ENCODE measurements at places on chromosomes 16 and 17.

DNA sequence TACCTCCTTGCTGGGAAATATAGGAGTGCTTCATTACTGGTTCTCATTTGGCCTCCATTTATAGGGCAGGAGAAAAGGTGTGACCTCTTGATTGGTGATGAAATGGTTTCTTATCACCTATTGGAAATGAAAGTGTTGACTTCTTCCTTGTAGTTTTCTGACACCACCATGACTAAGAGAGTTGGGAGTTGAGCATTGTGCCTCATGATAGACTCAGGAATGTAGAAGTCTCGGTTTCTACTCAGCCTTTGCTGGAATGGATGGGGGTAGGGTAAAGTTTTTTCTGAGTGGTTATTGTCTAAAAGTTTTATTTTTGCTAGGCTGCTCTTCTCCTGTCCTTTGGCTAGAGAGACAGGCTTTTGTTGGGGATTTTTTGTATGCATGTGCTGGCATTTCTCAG, 117.4 kb downstream of the PHKB start:
- no peak overlapping the region for H3K27ac ChIP-seq
- H3K4me1 ChIP-seq, result no peaks in the 10 kb centered on the region
- H3K27me3 ChIP-seq, result no peaks in the 10 kb centered on the region
- H3K36me3 ChIP-seq, result no peaks in the 10 kb centered on the region

GRCh38 chr16:82194086-82194485, 24.1 kb upstream of the MPHOSPH6 start:
- H3K4me1 ChIP-seq, result no peaks in the 10 kb centered on the region
- H3K36me3 ChIP-seq, result no peaks in the 10 kb centered on the region
- ATAC-seq, result no peak
- peaks cover 5% of the 10 kb centered on the region for H3K27me3 ChIP-seq
- H3K27ac ChIP-seq, result no peak overlapping the region
- no peak overlapping the region for H3K4me3 ChIP-seq

DNA sequence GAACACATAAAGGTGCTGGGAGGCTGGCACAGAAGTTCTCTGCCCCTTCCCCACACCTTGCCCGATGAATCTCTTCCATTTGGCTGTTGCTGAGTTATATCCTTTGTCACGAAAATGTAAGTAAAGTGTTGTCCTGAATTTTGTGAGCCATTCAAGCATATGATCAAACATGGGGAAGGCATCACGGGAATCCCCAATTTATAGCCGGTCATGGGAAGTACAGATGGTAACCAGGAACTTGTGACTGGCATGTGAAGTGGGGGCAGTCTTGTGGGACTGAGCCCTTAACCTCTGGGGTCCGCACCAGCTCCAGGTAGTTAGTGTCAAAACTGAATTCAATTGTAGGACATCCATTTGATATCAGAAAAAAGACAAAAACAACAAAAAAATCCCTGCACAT, 13.2 kb downstream of the TOM1L2 start:
- H3K4me3 ChIP-seq, result no peak overlapping the region
- no peak for ATAC-seq
- H3K27ac ChIP-seq, result peak overlapping the region; percentile 75
- H3K36me3 ChIP-seq, result peaks cover 13% of the 10 kb centered on the region
- no peaks in the 10 kb centered on the region for H3K27me3 ChIP-seq

DNA sequence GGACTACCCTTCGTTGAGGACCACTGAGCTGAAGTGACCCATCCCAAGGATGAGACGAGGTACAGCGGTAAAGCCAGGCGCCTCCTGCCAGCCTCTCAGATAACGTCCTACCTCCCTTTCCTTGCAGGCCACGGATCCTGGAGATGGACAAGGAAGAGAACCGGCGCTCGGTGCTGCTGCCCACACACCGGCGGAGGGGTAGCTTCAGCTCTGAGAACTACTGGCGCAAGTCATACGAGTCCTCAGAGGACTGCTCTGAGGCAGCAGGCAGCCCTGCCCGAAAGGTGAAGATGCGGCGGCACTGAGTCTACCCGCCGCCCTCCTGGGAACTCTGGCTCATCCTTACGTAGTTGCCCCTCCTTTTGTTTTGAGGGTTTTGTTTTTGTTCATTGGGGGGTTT, 17.3 kb upstream of the LLGL1 start:
- H3K27me3 ChIP-seq, result no peaks in the 10 kb centered on the region
- ATAC-seq, result no peak
- peaks cover 88% of the 10 kb centered on the region for H3K36me3 ChIP-seq
- no peaks in the 10 kb centered on the region for H3K4me1 ChIP-seq

Measured in gastroesophageal sphincter (tissue), 4 donors.